ENCODE measurements at places on chromosomes 12 and 14.
A peak's percentile ranks its signal among the peaks of the same experiment; 100 is the strongest.

DNA sequence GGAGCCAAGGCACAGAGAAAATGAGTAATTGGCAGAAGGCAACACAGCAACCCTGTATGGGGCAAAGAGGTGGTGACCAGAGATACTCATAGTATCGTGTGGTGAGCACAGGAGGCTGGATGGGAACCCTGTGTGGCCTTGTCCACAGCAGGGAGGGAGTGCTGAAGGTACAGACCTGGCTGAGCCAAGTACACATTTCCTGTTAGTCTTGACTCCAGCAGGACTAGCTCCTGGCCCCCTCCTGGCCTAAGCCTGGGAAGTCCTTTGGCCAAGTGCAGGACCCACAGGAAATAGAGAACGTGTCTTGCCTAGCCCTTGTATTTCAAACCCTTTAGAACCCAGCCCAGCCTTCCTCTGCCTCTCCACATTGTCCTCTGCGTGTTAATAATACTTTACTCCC lies 289.8 kb upstream of the PWP1 start:
- DNase-seq, result no peak

- DNase-seq, result no peak
Observed at GRCh38 chr12:97977870-97978405, 515.3 kb downstream of the RMST start.

DNA sequence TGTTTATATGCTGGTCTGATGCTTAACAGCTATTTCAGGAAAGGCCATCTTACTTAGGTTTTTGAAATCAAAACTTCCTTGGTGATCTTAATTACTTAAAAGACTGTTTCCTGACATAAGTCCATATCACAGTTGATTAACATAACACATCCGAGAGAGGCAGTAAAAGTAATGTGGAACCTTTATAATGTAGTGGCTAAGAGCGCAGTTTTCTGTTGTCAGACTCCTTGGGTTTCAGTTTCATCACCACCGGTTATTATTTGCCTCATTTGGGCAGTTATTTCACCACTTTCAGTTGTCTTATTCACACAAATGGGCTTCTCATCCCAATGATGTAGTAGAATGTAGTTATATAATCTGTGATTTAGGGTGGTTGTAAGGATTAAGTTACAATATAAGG lies 30.9 kb downstream of the TBC1D15 start:
- DNase-seq, result no peak

- no peak for DNase-seq
Observed at GRCh38 chr12:97313471-97314190, 149.0 kb upstream of the RMST start.

GRCh38 chr12:53097207-53097563 lies 282 bp upstream of the IGFBP6 start:
- DNase-seq, result no peak

GRCh38 chr14:52467515-52468266 lies 84.6 kb downstream of the TXNDC16 start:
- DNase-seq, result no peak

GRCh38 chr12:123393747-123394146 lies 9.8 kb downstream of the KMT5A start:
- DNase-seq, result no peak

GRCh38 chr12:25005376-25005775 lies 56.5 kb upstream of the BCAT1 start:
- no peak for DNase-seq

DNA sequence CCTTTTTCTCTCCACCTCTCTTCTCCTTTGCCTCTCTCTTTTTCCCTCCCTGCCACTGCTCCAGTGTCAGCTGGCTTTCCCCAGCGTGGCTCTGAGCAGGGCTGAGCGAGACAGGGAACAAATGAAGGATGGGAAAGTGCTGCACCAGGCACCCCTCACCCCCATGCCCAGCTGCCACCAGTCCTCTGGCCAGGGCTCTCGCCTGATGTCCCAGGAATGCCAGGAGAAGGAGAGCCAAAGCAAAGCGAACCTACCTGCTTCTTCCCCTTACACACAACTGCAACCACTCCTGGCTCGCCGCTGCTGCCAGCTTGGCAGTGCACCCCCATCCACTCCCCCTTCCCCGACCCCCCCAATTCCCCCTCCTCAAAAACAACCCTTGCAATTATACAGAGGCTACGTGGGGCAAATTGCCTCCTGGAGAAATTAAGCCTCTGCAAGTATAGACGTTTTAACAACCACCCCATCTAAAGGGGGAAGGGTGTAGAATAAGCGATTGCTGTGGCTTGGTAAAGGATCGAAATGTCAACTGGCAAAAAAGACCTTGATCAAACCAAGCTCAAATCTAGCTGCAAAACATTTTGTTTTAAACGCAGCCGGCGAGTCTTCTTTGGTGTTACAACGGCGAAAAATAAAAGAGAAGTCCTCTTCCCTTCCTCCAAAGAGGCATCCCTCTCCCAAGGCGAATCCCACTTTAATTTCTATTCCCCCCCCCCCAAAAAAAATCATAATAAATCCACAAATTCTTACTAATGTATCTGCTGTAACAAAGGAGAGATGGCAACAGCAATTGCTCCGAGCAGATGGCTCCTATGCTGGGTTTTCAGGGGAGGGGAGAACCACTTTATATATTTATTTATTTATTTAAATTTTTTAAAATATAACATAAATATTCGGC lies 2.9 kb downstream of the BCL11B start:
- DNase-seq, result no peak

- DNase-seq, result no peak
Observed at GRCh38 chr14:94043756-94044475, 17.8 kb downstream of the OTUB2 start.

DNA sequence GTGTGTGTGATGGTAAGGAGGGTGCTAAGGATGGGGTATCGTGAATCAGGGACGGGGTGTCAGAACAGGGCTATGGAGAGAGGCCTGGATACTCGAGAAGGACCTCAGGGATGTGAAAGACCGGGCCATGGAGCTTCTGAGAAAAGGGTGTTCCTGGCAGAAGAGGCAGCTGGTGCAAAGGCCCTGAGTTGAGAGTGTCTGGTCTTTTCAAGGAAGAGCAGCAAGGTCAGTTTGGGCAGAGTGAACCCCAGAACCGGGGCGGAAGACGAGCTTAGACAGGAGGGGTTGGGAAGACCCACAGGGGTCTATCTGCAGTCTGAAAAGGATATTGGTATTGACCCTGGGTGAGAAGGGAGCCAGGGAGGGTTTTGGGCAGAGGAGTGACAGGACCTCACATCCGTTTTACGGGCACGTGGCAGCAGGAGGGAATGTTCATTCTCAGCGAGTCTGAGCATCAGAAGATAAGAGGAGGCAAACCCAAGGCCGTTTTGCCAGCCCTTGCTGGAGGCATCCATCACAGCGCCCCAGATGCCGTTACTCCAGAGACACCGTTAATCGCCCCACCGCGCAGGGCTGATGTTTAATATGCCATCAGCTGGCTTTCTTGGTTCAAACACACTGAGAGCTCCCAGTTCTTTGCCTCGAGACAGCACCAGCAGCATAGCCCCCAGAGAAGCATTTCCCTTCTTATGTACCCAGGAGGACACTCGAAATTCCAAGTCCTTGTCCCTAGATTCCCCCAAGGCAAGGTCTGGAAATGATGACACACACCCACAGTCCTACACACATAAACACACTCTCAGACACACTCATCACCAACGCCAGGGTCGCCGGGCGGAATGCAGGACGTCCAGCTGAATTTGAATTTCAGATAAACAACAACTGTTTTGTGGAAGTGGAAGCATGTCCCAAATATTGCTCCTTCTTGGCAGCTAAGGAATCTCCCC lies 41.4 kb upstream of the EML1 start:
- no peak for DNase-seq

- no peak for DNase-seq
Observed at GRCh38 chr14:95185033-95185766, 27.9 kb upstream of the DICER1 start.

- DNase-seq, result no peak
Observed at GRCh38 chr12:70663838-70664237, 26.6 kb upstream of the PTPRB start.

GRCh38 chr14:91140672-91141071 lies 26.8 kb downstream of the DGLUCY start:
- peak; percentile 7 for DNase-seq

- DNase-seq, result no peak
Observed at GRCh38 chr14:101735453-101735852, 26.1 kb upstream of the PPP2R5C start.

GRCh38 chr12:31514912-31515311 lies 76.0 kb downstream of the DENND5B start:
- no peak for DNase-seq

DNA sequence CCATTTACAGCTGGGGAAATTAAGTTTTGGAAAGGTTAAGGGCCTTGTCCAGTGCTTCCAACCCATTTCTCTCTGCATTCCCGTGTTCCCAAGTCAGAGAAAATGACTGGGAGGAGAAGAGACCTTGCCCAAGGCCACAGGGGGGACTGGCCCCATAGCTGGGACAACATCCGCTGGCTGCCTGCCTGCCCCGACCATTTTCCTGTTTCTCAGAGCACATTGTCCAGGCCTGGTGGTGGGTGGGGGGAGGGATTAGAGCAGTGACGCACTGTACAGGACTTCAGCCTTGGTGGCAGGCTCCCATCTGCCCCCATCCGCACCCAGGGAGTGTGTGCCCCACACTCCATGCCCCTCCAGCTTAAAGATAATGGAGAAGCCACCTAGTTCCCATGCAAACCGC lies 27.7 kb downstream of the DIO3 start:
- no peak for DNase-seq

- DNase-seq, result no peak
Observed at GRCh38 chr12:759628-760027, 7.2 kb downstream of the WNK1 start.

GRCh38 chr14:87386524-87386923 lies 606.5 kb downstream of the GALC start:
- no peak for DNase-seq

DNA sequence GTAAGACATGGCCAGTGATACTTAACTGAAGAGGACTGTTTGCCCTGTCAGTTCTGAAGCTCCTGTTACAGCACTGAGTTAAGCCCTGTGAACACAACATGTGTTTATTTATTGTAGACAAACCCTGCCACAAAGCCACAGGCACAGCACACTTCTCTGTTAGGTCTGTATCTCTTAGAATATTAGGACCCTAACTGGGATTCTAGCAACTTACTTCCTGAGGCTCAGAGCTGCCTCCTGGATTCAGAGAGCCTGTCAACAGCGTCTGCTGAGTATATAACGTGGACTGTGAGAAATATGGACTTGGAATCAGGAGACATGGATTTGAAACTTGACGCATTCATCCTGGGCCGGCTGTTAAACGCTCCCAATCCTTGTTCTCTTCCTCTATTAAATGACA lies 135.0 kb upstream of the HIF1A start:
- DNase-seq, result no peak
